ENCODE measurements at places on chromosomes 1 and 21. TPM values are rescaled to one million over a fixed set of nuclear protein-coding genes. Genes with fewer than 3 reads are reported as not detected.

Gene FGR
- 0.71 TPM for total RNA-seq

Gene SLAMF1
- 0.06 TPM for total RNA-seq

Gene MLLT11
- 3.6 TPM for total RNA-seq

Gene COL9A2
- total RNA-seq: 2.3 TPM

Gene KRTAP11-1
- not detected for total RNA-seq

Gene C8B
- not detected for total RNA-seq

Gene SERPINC1
- 0.33 TPM for total RNA-seq

Gene FAM78B
- 6.2 TPM for total RNA-seq

Gene TLCD4
- total RNA-seq: 0.94 TPM

Gene F13B
- not detected for total RNA-seq

Gene FCRL6
- 1.0 TPM for total RNA-seq

Gene NR5A2
- total RNA-seq: 0.20 TPM

Gene CFAP141
- total RNA-seq: not detected

Gene GJA4
- 0.56 TPM for total RNA-seq

Gene NFIA
- 11.0 TPM for total RNA-seq

Gene RO60
- 145 TPM for total RNA-seq

Gene BARHL2
- not detected for total RNA-seq

Gene TCHH
- total RNA-seq: 0.47 TPM

Gene DEPDC1
- 0.15 TPM for total RNA-seq

Gene OPTC
- not detected for total RNA-seq

Gene DDAH1
- total RNA-seq: 4.2 TPM

Gene KCNJ9
- total RNA-seq: 1.3 TPM

Gene ADORA3
- 1.4 TPM for total RNA-seq

Gene TEX38
- 1.2 TPM for total RNA-seq

Gene KLHL21
- 23.3 TPM for total RNA-seq

Gene SIPA1L2
- total RNA-seq: 86.1 TPM

Gene LRRC71
- 1.3 TPM for total RNA-seq

Gene PAQR6
- total RNA-seq: 2.3 TPM

Gene DNALI1
- 0.90 TPM for total RNA-seq

Gene NOTCH2NLA
- 5.6 TPM for total RNA-seq

Gene MTARC2
- 1.9 TPM for total RNA-seq

Gene SPRR4
- total RNA-seq: not detected

Gene SLAMF9
- total RNA-seq: not detected

Gene PTPRU
- total RNA-seq: 55.5 TPM

Gene PHACTR4
- total RNA-seq: 22.5 TPM

Gene DNAJC11
- total RNA-seq: 34.8 TPM

Gene AVPR1B
- 0.52 TPM for total RNA-seq

Gene KIRREL1
- total RNA-seq: 54.5 TPM

Gene OR2M4
- total RNA-seq: not detected

Gene HPCAL4
- 30.1 TPM for total RNA-seq

Gene GUCA2A
- not detected for total RNA-seq

Gene UMODL1
- total RNA-seq: 0.45 TPM

Gene ANKRD34A
- 2.0 TPM for total RNA-seq

Gene ASH1L
- 67.0 TPM for total RNA-seq

Gene CITED4
- total RNA-seq: 4.0 TPM

Gene CXADR
- 77.1 TPM for total RNA-seq

All from motor neuron (in vitro differentiated cells).